NCI-H2081 treated with DMSO at 0.1 percent for 48 hours (cell line): ENCODE measurements at places on chromosomes 2 and 18.

GRCh38 chr2:12175323-12175722, 428.9 kb downstream of the LPIN1 start:
- no peak for DNase-seq

GRCh38 chr2:241948299-241948897, 78.9 kb downstream of the RTP5 start:
- no peak for DNase-seq

DNA sequence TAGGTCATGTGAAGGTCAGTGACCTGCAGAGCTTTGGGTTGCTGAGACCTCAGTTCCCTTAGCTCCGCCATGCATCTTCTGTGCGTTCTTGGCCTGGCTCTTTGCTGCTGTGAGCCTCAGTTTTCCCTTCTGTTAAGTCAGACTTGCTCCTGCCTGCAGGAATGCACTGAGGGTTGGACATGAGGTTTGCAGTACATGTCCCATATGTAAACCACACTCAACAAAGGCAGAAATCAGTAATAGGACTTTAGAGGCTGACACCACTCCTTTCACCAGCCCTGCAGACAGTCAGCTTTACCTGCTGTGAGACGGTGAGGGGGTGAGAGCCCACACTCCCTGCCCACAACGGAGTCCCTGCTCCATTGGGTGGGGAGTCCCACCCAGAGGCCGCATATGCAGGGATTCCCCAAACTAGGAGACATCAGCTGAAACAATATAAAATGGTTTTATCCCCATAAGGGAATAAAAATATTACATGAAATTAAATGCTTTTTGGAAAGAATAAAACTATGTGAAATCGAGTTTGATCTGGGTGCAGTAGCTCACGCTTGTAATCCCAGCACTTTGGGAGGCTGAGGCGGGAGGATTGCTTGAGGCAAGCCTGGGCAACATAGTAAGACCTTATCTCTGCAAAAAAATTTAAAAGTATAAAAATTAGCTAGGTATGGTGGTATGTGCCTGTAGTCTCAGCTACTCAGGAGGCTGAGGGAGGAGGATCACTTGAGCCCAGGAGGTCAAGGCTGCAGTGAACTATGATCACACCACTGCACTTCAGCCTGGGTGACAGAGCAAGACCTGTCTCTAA, 55.1 kb downstream of the MYO7B start:
- no peak for DNase-seq

DNA sequence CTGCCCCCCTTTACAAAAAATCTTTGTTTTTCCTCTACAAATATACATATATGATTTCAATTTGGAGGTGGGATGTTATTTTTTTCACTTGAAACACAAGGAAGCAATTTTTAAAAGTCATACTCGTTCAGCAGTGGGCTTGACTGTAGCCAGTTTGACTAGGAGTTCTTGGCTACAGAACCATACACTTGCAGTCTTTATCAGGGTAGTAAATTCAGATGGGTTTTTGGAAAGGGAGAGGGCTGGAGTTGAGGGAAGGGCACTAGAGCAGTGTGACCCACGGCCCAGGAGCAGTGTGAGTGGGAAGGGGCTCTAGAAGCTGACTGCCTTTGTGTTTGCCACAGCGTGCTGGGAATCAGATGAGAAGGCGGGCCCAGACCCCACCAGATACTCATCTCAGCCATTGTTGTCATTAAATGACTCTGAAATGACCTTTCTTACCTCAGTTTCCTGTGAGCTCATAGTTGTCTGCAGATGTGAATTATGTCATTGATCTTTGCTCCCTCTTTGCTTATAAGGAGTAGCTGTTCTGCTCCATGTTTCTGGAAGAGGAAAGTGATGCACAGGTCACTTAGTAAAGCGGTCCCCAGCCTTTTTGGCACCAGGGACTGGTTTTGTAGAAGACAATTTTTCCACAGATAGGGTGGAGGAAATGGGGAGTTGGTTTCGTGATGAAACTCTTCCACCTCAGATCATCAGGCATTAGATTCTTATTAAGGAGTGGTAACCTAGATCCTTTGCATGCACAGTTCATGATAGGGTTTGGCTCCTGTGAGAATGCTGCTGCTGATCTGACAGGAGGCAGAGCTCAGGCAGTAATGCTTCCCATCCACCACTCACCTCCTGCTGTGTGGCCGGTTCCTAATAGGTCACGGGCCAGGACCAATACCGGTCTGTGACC, 116.8 kb downstream of the SPTBN1 start:
- DNase-seq: no peak

DNA sequence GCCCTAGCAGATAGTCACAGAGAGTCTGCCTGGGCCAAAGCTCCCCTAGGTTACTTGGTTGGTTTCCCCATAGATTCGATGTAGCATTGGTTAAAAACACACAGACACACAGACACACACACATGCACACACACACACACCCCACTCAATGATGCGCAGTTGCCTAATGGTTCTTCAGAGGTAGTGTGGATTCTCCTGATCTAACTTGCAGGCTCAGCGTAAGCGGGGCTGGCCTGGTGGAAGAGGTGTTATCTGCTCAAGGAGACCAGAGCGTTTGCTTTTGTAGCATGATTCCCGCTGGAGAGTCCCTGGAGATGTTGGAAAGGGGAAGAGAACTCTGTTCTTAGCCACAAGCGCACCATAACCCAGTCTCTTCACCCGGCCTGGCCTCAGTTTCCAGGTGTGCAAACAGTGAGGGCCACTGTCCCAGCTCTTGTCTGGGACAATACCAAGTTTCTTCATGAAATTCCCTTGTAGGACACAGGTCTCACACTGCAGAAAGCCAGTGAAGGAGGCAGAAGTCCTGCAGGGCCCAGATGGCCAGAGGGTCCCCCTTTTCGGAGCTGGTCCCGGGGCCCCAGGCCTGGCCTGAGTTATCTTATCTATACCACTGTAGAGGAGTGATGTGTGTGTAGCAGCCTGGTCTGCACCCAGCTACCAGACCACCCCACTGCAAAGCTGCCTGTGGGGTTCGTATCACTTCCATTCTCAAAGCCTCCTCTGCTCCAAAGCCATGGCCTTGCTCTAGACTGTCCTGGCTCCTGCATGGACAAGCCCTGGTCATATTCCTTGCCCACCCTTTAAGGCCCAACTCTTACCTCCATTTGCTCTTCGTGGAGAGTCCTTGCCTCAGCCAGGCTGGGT, 3.7 kb downstream of the ACKR3 start:
- no peak for DNase-seq

GRCh38 chr2:147512206-147512605, 332.6 kb upstream of the ACVR2A start:
- no peak for DNase-seq

DNA sequence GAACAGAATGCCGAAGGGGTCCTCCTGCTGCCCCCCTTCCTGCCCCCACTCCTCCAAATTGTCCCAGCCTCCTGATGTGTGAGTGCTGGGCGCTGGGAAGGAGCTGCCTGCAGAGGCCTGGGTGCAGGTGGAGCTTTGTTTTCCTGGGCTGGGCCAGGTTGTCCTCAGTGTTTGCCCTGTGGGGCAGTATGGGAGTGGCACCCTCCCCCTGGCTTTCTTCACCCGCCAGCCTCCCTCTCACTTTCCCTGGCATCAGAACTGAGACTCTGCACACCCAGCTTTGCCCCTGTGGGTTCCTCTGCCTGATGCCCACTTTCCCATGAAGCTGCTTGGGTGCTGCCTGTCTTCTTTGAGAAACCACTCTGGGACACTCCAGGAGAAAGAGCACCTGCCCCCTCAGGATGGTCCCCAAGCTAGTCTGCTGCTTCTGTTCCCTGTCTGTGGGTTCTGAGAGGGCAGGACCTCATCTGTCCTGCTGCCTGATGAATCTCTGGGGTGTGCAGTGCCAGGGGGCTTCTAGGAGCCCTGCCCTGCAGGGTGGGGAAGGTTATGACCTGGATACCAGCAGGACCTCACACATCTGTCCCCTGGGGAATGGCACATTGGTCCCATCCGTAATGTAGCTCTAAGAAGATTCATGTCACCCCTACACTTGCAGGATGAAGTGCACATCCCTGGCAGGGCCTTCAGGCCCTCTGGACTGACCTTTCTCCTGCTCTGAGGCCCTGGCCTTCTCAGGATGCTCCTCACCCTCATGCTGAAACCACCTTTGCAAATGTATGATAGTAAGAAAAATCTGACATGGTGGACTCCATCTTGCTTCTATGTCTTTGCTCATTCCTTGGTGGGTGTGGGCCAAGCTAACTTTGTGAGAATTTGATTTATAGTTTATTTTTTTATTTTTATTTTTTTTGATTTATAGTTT, 146.8 kb upstream of the HS6ST1 start:
- DNase-seq: no peak

DNA sequence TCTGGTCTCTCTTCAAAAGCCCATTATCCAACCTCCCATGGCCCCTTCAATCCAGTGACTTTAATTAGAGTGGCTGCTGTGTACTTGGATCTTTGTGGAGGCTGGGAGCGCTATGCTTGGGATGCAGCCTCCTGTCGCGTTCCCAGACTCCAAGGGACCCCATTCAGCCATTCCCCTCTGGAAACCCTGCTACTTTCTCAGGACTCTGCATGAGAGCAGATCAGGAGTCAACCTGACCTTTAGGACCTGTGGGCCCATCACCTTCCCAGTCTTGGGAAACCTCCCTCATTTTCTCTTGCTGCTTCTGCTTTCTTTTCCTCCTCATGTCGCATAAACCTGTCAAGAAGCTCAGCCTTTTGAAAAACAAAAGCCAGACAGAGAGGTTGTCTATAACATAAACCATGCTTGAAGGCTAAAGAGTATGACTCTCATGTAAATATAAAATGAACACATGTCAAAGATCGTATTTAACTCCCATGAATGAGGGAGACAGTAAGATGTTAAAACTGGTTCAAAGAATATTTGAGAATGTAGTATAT, 143.1 kb upstream of the PELI1 start:
- DNase-seq: no peak

DNA sequence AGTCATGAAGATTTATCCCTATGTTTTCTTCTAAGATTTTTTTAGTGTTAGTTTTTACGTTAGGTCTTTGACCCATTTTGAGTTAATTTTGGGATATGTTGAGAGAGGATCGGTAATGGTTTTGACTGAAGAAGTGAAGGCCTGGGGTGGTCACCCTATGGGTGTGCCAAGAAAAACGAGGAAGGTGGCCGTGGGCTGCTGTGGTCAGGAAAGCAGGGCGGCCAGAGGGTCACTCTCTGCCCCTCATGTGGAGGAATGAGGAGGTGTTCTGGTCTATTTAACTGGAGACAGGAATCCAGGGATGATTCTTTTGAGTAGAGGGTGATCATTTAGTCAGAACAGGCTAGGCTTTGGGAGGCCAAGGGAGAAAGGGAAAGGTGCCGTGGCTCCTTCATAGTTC, 50.7 kb downstream of the MYO7B start:
- no peak for DNase-seq

DNA sequence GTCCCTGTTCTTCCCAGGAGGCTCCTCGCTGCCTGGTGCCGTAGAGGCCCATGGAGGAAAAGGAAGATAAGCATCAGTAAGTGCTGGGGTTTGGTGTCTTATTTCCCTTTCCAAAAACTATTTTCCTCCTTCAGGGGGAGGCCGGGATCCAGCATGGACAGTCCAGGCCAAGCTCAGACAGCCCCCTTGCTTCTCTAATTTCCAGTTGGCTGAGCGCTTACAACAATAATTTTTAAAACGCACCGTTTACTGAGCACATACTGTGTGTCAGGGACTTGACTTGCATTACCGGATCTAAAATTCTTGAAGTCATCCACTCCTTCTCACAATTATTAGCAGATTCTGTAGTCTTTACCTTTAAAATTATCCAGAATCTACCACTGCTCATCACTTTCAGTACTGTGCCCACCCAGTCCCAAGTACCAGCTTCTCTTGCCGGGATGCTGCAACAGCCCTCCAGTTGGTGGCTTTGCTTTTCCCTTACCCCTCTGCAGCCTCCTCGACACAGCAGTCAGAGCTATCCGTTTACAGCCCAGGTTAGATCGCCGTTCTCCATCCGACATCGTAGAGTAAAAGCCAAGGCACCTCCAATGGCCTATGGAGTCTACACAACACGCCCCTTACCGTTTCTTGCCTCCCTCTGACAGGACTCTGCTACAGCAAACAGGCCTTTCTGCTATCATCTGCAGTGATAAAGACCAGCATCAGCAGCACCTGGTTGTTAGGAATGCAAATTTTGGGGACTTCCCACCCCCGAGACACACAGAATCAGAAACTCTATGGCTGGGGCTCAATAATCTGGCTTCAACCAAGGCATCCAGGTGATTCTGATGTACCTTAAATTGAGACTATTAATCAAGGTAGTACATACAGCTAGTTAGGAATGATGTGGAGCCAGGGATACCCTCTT, 75.2 kb upstream of the TSPYL6 start:
- no peak for DNase-seq

DNA sequence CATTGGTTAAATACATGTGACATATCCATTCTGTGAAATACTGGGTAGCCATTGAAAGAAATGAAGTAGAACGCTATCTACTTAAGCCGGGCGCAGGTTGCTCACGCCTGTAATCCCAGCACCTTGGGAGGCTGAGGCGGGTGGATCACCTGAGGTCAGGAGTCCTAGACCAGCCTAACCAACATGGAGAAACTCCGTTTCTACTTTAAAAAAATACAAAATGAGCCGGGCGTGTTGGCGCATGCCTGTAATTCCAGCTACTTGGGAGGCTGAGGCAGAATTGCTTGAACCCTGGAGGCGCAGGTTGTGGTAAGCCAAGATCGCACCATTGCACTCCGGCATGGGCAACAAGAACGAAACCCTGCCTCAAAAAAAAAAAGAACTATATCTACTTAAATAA, 45.7 kb upstream of the ASPRV1 start:
- no peak for DNase-seq

- no peak for DNase-seq
Measured at GRCh38 chr18:66873899-66874298, 270.0 kb upstream of the CDH19 start.

DNA sequence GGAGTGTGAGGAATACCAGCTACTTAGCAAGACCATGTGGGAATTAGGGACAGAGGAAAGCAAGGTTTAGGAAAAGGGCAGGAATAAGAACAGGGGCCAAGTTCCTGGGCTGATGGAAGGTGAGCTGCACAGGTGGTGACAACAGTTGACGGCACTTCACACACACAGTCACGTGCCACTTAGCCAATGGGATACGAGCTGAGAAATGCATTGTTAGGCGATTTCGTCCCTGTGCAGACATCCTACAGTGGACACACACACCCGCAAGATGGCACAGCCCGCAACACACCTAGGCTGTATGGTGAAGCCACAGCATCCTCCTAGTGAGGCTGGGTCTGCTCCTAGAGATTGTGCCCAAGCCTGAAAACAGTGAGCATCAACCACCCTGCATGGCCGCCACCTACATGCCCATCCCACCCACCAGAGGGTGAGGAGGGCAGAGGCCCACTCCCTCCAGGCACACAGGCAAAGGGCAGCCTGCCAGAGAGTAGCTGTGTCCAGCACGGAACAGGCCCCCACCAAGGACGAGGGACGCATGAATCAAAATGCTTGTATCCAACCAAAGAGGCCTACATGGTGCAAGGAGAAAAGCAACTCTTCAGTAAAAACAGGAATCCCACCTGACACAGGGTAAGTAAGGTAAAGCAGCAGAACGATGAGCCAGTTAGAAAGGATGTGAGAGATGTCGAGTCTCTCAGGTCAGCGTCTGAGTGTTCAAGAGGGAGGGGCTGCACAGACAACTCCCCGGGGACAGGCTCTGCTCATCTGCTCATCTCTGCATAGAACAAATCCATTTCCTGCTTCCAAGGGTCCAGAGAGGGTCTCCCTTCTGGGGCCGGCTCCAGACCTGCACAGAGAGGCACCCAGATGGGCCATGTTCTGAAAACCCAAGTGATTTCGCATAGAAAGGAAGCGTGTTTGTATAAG, 51.3 kb downstream of the ZNF516 start:
- DNase-seq: no peak

- DNase-seq: no peak
Measured at GRCh38 chr18:74951165-74951760, 257.7 kb downstream of the PTGR3 start.

GRCh38 chr2:224211791-224212190, 172.7 kb upstream of the SERPINE2 start:
- no peak for DNase-seq
